ENCODE measurements at places on chromosomes 7 and 10.

GRCh38 chr7:133331861-133332260, 79.0 kb downstream of the EXOC4 start:
- no peak for DNase-seq

DNA sequence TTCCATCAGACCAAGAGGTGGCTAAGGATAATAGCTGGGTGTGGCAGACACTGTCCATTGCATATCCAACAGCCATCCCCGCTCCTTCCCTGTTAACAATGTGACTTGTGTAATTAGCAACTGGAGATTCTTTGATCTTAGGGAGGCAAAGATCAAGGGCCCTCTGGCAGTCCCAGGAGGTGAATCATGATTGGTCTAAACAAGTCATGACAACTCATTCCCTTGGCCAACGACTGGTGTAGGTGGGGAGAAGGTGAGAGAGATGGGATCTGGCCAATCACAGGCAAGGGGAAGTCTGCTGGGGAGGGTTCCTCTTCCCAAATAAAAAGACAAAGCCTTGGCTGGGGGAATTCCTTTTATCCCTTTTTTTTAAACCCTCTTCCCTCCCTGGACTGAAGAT, 46.2 kb upstream of the COMTD1 start:
- DNase-seq = no peak

DNA sequence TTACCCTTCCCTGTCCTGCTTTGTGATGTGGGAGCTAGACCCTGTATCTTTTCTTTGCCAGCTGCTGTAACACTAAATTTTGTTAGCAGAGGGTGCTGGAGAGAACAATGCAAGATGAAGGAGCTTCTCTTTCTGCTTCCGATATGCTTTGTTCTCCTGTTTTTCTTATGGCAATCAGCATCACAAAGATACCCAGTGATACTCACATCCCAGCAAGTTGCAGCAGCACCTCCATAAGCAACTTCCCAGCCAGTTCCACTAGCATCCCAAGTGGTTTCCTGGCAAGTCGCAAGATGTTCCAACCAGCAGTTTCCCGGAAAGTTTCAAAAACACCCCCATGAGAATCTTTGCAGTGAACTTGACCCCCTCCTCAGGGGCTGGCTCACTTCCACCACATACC, 148.6 kb downstream of the IMMP2L start:
- no peak for DNase-seq

DNA sequence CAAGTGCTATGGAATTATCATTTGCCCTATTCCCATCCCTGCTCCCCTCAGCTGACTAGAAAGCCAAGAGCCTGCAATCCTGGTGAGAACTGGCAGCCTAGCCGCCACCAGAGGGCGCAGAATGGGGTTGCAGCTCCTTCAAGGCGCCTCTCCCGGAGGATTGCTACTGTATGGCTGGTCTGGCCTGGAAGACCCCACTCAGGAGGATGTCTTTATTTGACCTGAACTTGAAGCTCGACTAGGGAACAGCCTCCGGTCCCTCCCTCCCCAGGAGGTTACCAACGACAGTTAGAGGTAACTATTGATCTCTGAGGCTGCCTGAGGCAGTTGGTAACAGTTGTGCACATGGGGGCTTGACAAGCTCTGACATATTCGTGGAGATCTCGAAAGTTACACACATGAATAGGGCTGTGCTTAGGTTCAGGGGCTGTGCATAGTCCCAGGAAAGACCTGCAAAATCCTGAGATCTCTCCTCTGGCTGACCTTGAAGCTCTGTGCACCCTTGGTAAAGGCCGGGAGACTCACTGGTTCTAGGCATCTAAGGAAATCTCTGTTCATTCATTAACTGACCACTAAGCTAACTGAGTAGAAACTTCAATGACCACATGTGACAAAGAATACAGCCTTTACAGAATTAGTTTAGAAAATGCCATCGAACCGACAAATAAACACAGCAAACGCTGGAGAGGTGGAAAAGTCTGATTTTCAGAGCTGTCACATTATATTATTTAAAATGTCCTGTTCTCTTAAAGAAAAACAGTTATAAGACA, 65.7 kb downstream of the TSPAN12 start:
- peak; percentile 72 for DNase-seq

DNA sequence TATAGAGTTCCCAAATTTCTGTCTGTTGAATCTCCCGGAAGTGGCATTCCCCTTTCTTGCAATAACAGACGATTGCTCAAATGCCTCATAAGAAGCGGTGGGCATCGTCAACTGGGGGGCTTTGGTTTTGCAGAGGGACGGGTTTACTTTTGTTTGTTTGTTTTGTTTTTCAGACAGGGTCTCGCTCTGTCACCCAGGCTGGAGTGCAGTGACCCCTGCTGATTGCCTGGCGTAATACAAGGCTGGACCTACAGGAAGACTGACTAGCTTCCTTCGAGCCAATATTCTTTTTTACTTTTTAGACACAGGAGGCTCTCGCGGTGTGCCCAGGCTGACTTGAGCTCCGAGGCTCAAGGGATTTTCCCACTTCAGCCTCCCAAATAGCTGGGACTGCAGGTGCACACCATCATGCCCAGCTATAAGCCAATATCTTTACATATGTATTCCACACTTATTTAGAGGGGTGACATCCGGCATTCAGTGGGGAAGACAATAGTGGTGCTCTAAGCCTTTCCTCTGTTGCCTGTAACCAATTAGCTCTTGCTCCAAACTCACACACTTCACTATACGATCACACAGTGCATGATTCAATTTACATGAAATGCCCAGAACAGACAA, 58.1 kb downstream of the FHIP2A start:
- DNase-seq = peak; percentile 62

DNA sequence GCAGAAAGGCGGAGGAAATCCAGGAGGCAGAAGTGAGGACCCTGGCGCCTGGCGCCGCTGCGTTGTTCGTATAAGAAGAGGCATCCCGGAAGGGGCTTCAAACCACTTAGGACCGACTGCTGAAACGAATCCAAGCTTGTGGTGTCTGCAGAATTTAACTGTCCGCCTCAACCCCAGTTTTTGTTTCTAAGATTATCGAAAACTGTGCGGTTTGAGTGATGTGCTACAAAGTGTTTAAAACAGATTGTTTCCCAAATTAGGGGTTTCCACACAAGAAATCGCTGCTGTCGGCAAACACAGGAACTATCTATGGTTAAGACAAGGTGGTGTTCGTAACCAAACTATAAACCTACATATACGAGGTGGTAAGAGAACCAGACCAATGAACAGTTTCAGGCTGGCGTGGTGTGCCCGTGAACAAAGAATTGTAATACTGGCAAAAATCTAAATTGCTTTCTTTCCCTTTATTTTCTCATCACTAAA, 835 bp upstream of the DGKI start:
- no peak for DNase-seq

GRCh38 chr10:1365540-1366321, 309.5 kb downstream of the WDR37 start:
- no peak for DNase-seq

GRCh38 chr10:5485948-5486852, 13.2 kb downstream of the CALML5 start:
- DNase-seq = no peak

- DNase-seq = no peak
These were observed 94.9 kb upstream of the MGMT start for GRCh38 chr10:129372172-129372571.

GRCh38 chr10:43233601-43234430, 33.0 kb downstream of the RASGEF1A start:
- DNase-seq = peak; percentile 1

DNA sequence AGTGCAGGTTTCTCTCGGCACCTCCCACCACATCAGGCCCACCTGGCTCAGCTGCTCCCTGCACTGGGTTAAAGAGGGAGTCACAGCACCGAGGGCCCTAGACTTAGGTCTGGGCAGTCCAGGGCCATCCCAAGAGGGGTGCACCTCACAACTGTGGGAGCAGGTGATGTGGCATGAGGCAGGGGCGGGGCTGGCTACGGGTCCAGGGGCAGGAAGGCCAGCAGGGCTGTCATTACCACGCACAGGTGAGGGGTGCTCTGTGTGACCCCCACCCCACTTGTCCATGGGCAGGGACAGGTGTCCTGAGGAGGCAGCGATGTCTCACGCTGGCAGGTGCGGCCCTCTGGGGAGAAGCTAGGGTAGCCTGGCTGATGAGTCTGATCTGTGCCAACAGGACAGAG, 40.5 kb upstream of the DPYSL4 start:
- no peak for DNase-seq

GRCh38 chr7:28354601-28355402, 57.5 kb upstream of the CREB5 start:
- no peak for DNase-seq

DNA sequence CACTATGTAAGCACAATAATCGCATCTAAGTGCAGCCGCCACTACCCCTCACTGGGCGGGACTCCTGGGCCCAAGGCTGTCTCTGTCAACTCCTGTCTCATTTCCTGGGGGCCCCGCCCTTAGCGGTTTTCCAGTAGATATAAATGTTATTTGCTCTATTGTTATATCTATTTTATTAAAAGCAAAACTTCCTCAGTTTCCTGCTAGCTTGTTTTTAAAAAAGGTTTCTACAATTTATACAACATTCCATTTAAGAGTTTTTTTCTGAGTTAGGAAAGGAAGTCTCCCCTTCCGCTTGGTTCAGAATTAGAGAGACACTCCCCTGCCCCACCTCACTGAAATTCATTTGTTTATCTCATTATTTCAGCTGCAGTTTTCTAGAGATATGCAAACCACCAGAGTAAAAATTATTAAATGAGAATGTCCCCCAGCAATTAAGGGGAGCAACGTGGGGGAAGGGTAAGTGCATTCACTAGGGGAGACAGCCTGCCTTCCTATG, 82.7 kb downstream of the RAMP3 start:
- no peak for DNase-seq

DNA sequence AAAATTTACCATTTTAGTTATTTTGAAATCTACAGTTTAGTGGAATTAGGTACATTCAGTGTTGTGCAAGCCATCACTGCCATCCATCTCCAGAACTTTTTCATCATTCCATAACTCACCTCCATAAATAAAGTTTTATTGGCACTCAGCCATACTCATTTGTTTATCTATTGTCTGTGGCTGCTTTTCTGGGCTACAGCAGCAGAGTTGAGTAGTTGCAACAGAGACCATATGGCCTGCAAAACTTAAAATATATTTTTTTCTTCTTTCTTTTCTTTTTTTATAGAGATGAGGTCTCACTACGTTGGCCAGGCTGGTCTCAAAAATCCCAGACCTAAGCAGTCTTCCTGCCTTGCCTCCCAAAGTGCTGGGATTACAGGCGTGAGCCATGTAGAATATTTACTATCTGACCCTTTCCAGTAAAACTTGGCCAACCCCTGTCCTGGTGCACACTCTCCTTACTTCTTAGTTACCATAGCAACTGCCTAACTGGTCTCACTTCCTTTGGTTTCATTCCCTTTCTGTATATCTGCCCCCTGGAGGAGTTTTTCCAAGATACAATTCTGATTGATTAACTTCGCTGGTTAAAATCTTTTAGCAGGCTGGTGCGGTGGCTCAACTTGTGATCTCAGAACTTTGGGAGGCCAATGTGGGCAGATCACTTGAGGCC, 133.2 kb downstream of the CUX1 start:
- no peak for DNase-seq

DNA sequence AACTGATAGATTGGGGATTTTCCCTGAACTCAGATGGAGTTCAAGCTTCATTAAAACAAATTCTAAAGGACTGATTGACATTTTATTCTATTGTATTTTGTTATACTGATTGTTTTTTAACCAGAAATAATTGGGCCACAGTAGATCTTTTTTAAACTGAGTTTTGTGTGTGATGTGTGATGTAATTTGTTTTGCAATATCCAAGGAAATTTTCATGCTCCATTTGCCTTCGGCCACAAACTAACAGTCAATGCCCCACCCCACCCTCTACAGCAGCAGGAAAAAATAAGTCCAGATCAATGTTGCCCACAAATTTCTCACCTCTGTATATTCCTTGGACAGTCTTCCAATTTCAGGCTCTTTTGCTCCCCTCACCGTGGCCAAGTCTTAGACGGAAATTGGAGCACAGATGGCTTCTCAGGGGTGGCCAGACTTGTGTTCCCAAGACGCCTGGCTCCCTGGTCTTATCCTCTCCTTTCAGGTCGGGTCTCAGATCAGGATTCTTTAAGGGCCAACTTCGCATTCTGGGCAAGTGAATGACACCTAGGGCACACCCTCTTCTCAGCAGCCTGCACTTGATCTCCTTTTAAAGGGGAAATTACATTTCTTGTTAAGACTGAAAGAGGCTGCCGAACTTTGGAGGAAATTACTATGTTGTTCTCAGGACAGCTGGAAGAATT, at the start of gene SVOPL:
Gene SVOPL (minus strand): TSS at position 506 of the 680 bp plus-strand sequence. CDS start 22,317 bp downstream, outside the sequence.
- no peak for DNase-seq

DNA sequence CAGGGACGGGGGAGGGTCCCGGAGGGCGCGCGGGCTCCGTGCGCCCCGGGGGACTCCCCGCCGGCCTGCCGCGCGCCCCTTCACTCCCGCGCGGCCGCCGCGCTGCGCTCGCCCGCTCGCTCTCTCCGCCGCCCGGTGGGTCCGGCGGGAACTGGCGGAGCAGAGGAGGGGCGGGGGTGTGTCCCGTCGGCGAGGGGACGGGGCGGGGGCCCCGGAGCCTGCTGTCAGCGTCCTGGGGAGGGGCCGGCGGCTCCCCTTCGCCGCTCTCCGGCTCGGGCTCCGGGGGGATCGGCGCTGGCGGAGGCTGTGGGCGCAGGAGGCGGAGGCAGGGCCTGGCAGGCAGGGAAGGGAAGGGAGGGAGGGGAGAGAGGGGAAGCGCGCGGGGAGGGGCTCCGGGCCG, at the start of gene SH3PXD2A:
Gene SH3PXD2A (minus strand): TSS at position 153 of the 400 bp plus-strand sequence. CDS start 310 bp downstream, outside the sequence.
- peak; percentile 22 for DNase-seq

- DNase-seq = peak; percentile 7
These were observed 50.3 kb upstream of the SDK1 start for GRCh38 chr7:3250725-3251124.

- no peak for DNase-seq
These were observed 5.3 kb upstream of the ARHGAP19 start for GRCh38 chr10:97297556-97298222.

DNA sequence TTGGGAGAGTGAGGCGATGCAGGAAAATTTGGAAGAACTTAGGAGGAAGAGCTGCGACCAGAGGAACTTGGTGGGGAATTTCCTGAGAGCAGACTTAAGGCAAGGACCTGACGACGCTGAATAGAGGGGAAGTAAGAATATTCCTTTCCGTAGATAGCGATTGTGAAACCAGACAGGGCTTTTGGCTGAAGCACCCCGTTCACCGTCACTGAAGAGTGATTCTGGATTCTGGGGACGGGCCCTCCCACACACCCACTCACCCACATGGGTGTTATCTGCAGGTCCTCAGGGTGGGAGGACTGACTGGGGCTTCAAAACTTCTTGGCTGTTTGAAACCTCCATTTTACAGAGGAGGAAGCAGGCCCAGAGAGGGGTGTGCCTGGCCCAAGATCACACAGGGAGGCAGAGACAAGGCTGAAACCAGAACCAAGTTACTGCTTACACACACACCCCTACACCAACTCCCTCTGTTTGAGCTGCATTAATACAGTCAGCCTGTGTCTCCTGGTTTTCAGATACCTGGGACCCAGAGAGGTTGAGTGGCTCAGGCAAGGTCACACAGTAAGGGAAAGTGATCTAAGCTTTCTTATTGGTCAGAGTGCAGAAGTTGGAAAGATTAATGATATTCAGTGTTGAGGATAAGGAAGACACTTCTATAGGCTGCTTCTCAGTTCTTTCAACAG, 37.2 kb upstream of the CDH23 start:
- no peak for DNase-seq

- DNase-seq = no peak
These were observed 13.7 kb downstream of the TECTB start for GRCh38 chr10:112296908-112297331.

All from activated naive CD4-positive, alpha-beta T cell treated with anti-CD3 and anti-CD28 coated beads for 36 hours (primary cell).